NCI-H1694 treated with DMSO at 0.1 percent for 48 hours (cell line): ENCODE measurements at places on chromosomes 7 and 10.

DNA sequence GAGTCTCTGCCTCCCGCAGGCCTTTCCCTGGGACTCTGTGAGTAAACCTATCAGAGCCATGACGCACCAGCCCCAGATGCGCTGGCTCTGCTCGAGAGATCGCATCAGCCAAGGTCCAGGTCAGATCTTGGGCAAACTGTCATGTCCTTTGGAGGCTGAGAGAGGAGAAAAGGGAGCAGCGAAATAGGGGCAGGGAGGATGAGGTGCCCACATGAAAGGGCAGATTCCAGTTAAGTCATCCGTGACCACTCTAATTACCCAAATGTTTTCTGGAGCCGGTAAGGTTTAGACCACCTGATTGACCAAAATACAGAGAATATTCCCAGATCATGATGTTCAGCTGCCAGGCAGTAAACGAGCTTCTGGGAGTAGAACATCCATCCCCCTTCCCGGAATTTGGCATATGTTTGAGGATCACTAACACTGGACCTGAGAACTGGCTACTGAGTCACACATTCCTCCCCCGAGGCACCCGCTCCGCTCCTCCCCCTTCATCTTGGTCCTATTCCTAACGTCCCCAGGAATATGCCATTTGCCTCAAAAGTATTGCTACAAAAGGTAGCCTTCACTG lies 88.0 kb downstream of the FGFR2 start:
- DNase-seq: no peak

DNA sequence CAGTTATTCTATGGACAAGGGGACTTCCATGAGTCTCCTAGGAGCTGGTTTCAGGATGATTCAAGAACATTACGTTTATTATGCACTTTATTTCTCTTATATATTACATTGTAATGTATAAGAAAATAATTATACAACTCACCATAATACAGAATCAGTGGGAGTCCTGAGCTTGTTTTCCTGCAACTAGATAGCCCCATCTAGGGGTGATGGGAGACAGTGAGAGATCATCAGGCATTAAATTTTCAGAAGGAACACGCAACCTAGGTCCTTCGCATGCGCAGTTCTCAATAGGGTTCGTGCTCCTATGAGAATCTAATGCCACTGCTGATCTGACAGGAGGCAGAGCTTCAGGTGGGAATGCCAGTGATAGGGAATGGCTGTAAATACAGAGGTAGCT lies 137.9 kb downstream of the ANKRD30A start:
- peak; percentile 17 for DNase-seq

GRCh38 chr7:20219446-20220292 lies 2.5 kb upstream of the MACC1 start:
- no peak for DNase-seq

GRCh38 chr7:46076527-46076926 lies 155.5 kb upstream of the IGFBP3 start:
- DNase-seq: no peak

GRCh38 chr10:66321723-66322665 lies 603.8 kb upstream of the LRRTM3 start:
- no peak for DNase-seq

DNA sequence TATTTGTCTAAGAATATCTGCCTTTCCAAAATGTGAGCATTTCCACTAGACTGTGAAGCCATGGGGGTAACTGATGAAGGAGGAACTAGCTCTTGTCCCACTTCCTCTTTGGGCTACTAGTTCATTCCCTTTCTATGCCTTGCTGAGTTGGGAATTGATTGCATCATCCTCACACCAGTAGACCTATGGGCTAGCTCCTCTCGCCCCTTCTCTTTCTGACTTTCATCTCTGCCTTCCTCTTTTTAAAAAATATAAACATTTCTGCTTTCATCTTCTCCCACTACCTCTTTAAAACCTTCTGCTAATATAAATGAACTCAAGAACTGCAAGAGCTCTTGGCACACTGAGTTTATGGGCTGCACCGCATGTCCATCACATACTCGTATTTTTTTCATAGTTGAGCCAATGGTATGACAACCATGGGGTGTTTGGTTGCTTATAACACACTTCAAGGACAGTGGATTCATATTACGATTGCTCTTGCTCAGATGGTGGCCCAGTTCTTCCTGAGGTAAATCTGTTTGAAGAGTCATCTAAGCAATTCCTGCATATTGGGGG lies 182.0 kb downstream of the REEP3 start:
- DNase-seq: peak; percentile 21

- no peak for DNase-seq
Observed at GRCh38 chr7:131108212-131108940, 219.3 kb upstream of the MKLN1 start.

DNA sequence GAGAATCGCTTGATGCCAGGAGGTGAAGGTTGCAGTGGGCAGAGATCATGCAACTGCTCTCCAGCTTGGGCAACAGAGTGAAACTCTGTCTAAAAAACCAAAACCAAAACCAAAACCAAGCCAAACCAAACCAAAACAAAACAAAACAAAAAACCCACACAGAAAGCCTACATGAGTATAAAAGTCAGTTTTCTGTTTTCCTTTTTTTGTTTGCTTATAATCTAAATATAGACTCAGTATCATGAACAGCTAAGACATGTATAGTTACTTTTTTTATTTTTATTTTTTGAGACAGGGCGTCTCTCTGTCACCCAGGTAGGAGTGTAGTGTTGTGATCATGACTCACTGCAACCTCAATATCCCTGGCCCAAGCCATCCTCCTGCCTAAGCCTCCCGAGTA lies 16.8 kb upstream of the MTPN start:
- DNase-seq: no peak

DNA sequence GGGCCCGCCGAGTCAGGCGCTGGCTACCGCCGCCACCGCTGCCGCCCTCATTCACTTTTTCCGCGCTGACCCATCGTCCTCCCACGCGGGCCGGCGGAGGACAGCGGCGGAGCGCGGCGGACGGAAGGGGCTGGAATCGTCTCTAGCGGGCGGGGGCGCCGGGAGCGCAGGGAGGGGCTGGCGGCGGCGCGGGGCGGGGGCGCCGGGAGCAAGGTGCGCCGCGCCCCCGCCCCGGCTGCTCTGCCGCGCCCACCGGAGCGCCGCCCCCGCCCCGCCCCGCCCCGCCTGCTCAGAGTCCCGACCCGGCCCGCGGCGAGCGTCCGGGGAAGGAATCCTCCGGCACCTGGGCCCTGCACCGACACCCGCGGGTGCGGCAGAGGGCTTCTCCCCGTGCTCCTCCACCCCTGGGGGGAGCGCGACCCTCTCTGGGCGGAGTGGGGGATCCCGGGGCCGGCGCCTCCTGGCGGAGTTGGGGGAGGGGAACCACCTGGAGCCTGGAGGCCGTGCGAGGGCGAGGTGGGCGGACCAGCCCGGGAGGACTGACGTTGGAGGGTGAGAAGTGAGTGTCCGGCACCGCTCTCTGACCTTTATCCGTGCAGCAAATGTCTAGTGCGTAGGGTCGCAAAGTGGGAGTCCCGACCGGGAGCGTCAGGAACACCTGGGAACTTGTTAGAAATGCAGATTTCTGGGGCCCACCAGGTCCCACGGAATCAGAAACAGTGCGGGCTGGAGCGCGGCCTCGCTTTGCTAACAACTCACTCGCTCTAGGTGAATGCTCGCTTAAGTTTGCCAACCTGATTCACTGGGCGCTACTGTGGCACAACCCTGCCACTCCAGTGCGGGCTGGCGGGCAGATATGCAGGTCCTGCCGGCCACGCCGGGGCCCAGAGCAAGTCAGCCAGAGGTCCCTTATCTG lies at the start of gene COBL:
Gene COBL (minus strand): TSS at position 144 of the 916 bp plus-strand sequence. CDS start 176 bp downstream, outside the sequence.
- no peak for DNase-seq

GRCh38 chr10:98168147-98168546 lies 33.7 kb downstream of the R3HCC1L start:
- DNase-seq: no peak

DNA sequence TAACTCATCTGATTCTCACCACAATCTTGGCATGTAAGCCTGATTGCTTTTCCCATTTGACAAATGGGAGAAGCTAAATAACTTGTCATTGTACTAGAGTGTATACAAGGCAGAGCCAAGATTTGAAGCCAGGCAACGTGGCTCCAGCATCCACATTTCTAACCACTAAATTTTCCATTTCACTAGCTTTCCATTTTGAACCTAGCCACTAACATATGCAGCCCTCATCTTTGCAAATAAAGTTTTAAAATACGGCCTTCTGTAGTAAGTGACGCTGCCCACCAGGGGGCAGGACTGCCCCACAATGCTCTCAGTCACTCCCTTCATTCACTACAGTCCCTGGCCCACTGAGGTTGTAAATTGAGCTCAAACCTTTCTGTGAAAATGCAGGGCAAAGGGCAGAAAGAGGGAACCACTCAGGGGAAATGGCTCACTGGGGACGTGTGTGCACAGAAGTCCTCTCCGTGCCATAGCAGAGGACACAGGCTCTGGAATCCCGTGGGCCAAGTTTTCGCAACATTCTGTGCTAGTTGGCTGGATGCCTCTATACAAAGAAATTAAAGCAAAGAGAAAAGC lies 315.7 kb downstream of the TNS3 start:
- DNase-seq: peak; percentile 82

DNA sequence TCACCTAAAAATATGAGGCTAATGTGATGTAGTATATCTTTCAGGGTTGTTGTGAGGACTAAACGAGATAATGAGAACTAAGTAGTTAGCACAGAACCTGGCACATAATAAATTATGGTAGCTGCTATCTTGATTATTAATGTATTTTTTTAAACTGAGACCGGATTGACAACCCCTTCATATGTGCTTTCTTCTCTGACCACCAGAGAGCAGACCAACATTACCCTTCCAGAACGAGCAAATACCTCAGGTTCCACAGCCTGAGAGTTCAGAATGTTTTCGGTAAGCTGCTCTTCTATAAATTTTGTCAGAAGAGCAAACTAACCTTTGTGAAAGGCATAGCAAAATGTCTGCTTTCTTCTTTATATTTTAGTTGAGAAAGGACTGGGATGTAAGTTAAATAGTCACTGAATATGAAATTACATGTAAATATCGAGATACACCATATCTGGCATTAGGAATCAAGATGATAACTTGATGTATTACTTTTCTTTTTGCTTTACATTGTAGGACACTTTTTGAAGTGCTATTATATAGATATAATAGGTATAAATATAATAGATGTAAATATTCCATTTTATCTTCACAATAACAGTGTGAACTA lies 13.6 kb upstream of the BPGM start:
- DNase-seq: peak; percentile 36

DNA sequence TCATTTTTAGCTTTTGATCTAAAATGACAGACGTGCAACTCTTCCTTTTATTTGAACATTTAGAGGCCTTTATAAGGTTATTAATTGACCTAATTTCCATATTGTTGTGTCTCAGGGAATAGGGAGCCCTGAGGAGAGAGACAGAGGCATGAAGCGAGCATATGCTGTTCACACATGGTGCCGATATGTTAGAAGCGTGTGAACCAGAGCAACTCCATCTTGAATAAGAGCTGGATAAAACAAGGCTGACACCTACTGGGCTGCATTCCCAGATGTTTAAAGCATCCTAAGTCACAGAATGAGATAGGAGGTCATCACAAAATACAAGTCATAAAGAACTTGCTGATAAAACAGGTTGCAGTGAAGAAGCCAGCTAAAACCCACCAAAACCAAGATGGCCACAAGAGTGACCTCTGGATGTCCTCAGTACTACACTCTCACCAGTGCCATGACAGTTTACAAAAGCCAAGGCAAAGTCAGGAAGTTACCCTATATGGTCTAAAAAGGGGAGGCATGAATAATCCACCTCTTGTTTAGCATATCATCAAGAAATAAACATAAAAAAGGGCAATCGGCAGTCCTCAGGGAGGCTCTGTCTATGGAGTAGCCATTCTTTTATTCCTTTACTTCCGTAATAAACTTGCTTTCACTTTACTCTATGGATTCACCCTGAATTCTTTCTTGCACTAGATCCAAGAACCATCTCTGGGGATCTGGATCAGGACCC lies 80.1 kb downstream of the SEC61G start:
- DNase-seq: no peak

DNA sequence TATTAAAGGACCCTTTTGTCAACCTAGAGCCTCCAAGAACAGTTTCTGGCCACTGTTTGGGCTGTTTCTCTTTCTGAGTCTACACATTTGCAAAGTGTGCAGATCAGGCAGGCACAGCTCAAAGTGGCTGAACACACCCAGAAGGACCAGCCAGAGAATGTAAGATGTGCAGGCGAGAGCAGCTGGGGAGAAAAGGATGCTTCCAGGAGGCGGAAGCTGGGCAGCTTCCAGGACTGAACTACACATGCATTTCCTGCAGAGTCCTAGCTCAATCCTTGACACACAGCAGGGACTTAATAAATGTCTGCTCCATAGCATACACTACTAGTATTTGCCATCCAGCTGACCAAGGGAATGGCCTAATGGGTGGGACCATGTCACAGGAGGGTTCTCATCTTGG lies 70.9 kb downstream of the CTBP2 start:
- DNase-seq: no peak

GRCh38 chr7:151732834-151733592 lies 143.9 kb downstream of the PRKAG2 start:
- DNase-seq: no peak
